ENCODE measurements at places on chromosomes 12 and 14. TPM values are rescaled to one million over a fixed set of nuclear protein-coding genes. Genes with fewer than 3 reads are reported as not detected.

DNA sequence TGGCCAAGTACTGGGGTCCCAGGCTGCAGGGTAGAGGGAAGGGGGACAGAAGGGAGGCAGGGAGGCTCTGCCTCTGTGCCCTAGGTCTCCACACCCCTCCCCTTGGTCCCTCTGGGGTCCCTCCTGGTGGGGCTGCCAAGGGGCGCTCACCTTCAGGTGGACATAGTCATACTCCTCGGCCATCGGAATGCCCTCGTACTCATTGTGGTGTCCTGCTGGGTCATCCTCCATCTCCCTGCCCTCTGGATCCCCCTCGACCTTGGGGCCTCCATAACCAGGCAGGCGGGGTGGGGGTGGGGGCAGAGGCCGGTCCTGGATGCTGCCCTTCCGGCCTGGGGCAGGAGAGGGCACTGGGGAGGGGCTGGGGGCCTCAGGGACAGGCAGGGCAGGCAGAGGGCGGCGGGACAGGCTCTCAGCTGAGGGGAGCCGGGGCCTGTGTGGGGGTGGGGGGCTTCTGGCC, 5.8 kb downstream of the EFS start:
- no peaks in the 10 kb centered on the region for H3K4me1 ChIP-seq
- DNase-seq: no peak
- no peak overlapping the region for H3K27ac ChIP-seq
- H3K4me3 ChIP-seq: no peak overlapping the region
- peaks cover 2% of the 10 kb centered on the region for H3K27me3 ChIP-seq

DNA sequence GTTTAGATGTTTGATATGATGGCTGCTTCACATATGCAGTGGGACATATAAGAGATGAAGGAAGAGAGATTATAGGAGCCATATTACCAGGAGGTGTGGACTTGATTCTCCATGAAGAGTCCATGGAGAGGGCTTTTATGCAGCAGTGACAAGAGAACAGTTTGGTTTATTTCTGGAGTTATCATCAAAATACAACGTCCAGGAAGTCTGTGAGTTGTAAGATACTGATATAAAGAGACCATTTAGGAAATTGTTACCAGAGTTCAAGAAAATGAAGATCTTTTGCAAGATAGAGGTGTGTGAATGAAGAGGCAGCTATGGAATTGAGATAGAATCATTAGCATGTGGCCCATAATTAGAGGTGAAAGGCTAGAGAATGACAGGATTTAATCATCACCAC, 431.7 kb downstream of the NPAS3 start:
- no peaks in the 10 kb centered on the region for H3K36me3 ChIP-seq
- peaks cover 3% of the 10 kb centered on the region for H3K27me3 ChIP-seq
- no peak overlapping the region for H3K27ac ChIP-seq
- no peak for DNase-seq
- H3K4me1 ChIP-seq: no peaks in the 10 kb centered on the region

Gene NID2
- total RNA-seq: not detected

- DNase-seq: no peak
- H3K27ac ChIP-seq: no peak overlapping the region
- H3K4me1 ChIP-seq: peaks cover 17% of the 10 kb centered on the region
- H3K4me3 ChIP-seq: no peak overlapping the region
- H3K36me3 ChIP-seq: no peaks in the 10 kb centered on the region
- no peaks in the 10 kb centered on the region for H3K27me3 ChIP-seq
Measured at GRCh38 chr12:106771425-106771824, 3.1 kb upstream of the RIC8B start.

Gene PLEKHH1
- total RNA-seq: 0.22 TPM

- H3K4me3 ChIP-seq: peak overlapping the region; percentile 35
- peak; percentile 47 for DNase-seq
- no peaks in the 10 kb centered on the region for H3K36me3 ChIP-seq
- H3K27me3 ChIP-seq: no peaks in the 10 kb centered on the region
- H3K27ac ChIP-seq: peak overlapping the region; percentile 62
Measured at GRCh38 chr12:96210376-96211055, 16.3 kb downstream of the ELK3 start.

DNA sequence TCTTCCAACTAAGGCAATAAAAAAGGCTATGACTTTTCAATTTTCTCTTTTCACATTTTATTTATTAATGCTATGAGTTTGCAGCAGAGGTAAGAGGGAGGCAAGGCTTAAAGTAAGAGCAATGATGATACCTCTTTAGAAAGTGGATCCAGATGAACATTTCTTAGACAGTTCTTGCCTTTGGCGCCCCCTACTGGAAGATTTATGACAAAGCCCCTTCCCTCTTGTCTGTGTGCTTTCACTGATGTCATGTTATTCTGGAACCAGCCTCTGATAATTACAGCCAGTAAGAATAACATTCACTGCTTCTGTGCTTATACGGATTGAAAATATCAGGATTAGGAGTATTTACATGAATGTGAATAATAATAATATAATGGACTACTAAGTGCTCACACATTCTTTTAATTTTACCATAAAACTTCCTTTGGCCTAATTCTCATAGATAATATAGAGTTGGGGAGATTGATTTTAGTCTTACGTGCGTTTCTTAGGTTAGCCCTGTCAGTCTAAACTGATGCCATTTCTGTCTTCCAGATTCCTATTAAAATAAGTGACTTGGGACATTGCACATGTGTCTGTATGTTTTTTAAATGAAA, 1929.9 kb upstream of the SEL1L start:
- H3K36me3 ChIP-seq: no peaks in the 10 kb centered on the region
- H3K27ac ChIP-seq: no peak overlapping the region
- H3K27me3 ChIP-seq: no peaks in the 10 kb centered on the region
- no peak overlapping the region for H3K4me3 ChIP-seq
- no peak for DNase-seq

DNA sequence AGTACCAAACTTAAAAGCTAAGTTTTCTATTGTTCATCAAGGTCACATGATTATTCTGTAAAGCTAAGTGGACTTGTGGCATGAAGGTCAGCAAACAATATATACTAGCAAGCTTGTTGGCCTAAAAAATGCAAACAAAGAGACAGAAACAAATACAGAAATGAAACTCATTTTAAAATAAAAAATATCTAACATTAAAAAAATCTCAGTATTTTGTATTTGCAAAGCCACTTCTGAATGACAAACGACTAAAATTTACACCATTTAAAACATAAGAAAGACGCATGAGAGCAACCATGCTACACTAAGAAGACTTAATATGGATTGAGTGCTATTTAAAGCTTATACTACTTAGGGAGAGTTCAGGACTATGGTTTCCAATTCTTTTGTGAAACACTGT, 72.8 kb upstream of the BBS10 start:
- DNase-seq: no peak
- no peak overlapping the region for H3K27ac ChIP-seq
- no peaks in the 10 kb centered on the region for H3K36me3 ChIP-seq
- H3K4me3 ChIP-seq: no peak overlapping the region
- no peaks in the 10 kb centered on the region for H3K27me3 ChIP-seq

DNA sequence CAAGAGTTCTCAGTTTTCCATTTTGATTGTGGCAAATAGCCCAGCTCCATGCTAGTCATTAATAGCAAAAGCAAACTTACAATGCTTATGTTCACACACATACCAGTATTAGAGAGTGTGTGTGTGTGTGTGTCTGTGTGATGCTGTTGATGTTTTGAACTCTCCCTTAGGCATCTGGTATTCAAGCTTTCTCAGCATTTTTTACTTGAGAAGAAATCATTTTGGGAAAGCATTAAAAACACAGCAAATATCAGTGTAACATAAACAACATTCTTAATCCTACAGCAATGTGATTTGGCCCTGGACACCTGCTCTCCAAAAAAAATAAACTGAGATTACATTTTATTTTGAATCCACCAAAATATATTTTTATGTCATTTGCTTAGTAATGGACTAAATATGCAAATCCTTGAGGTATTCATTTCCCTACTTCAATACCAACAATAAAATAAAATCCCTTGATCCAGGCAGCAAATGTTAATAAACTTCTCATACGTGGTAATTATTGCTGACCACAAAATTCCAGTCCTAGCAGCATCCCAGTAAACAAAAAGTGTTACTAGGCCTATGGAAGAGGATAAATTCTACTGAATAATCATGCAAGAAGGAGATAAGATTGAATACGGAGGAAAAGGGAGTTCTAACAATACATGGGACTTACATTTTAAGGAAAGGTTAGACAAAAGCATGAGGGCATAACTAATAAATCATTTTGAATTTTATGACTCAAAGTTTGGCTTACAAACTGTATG, 249.5 kb upstream of the CLEC14A start:
- no peak overlapping the region for H3K27ac ChIP-seq
- H3K27me3 ChIP-seq: no peaks in the 10 kb centered on the region
- H3K4me1 ChIP-seq: no peaks in the 10 kb centered on the region
- DNase-seq: no peak
- H3K4me3 ChIP-seq: no peak overlapping the region
- no peaks in the 10 kb centered on the region for H3K36me3 ChIP-seq

- H3K27ac ChIP-seq: no peak overlapping the region
- H3K4me3 ChIP-seq: no peak overlapping the region
- H3K4me1 ChIP-seq: no peaks in the 10 kb centered on the region
- no peaks in the 10 kb centered on the region for H3K36me3 ChIP-seq
- H3K27me3 ChIP-seq: no peaks in the 10 kb centered on the region
- DNase-seq: peak; percentile 21
Measured at GRCh38 chr14:22221508-22221907, 367.5 kb downstream of the DAD1 start.

Gene LBHD2
- total RNA-seq: not detected

- no peak overlapping the region for H3K4me3 ChIP-seq
- DNase-seq: no peak
- no peaks in the 10 kb centered on the region for H3K4me1 ChIP-seq
- no peaks in the 10 kb centered on the region for H3K36me3 ChIP-seq
- H3K27me3 ChIP-seq: no peaks in the 10 kb centered on the region
Measured at GRCh38 chr12:240566-240965, 22.1 kb downstream of the SLC6A13 start.

DNA sequence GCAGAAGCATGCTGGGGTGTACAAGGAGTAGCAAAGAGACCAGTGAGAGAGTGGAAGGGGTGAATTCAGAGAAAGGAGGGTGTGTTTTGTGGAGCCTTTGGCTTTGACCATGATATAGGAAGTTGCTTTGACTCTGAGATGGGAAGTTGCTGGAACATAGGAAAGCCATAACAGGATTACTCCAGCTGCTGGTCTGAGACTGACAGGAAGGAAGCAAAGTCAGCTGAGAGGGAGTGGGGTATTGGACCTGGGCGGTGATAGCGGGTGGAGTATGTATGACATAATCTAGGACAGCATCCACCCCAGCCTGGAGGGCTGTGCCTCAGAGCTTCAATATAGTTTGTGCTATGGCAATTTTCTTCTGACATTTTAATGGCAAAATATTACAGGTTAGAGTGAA, 324.4 kb downstream of the PDZRN4 start:
- no peak overlapping the region for H3K27ac ChIP-seq
- no peaks in the 10 kb centered on the region for H3K36me3 ChIP-seq
- no peak for DNase-seq
- H3K27me3 ChIP-seq: no peaks in the 10 kb centered on the region
- H3K4me1 ChIP-seq: no peaks in the 10 kb centered on the region

Gene TRIM9
- 0.55 TPM for total RNA-seq

Gene PLBD1
- 0.47 TPM for total RNA-seq

GRCh38 chr12:122422730-122423257, 325 bp upstream of the CLIP1 start:
- DNase-seq: no peak
- peak overlapping the region; percentile 67 for H3K4me3 ChIP-seq
- H3K27ac ChIP-seq: peak overlapping the region; percentile 43
- H3K4me1 ChIP-seq: peaks cover 43% of the 10 kb centered on the region
- H3K27me3 ChIP-seq: no peaks in the 10 kb centered on the region

- H3K36me3 ChIP-seq: no peaks in the 10 kb centered on the region
- no peak overlapping the region for H3K4me3 ChIP-seq
- H3K27me3 ChIP-seq: no peaks in the 10 kb centered on the region
- no peak overlapping the region for H3K27ac ChIP-seq
- no peak for DNase-seq
Measured at GRCh38 chr14:66758031-66758613, 250.2 kb downstream of the GPHN start.

GRCh38 chr12:12456637-12457036, 99.8 kb downstream of the BORCS5 start:
- DNase-seq: peak; percentile 72
- peaks cover 40% of the 10 kb centered on the region for H3K4me1 ChIP-seq
- H3K27me3 ChIP-seq: no peaks in the 10 kb centered on the region
- H3K27ac ChIP-seq: peak overlapping the region; percentile 65

DNA sequence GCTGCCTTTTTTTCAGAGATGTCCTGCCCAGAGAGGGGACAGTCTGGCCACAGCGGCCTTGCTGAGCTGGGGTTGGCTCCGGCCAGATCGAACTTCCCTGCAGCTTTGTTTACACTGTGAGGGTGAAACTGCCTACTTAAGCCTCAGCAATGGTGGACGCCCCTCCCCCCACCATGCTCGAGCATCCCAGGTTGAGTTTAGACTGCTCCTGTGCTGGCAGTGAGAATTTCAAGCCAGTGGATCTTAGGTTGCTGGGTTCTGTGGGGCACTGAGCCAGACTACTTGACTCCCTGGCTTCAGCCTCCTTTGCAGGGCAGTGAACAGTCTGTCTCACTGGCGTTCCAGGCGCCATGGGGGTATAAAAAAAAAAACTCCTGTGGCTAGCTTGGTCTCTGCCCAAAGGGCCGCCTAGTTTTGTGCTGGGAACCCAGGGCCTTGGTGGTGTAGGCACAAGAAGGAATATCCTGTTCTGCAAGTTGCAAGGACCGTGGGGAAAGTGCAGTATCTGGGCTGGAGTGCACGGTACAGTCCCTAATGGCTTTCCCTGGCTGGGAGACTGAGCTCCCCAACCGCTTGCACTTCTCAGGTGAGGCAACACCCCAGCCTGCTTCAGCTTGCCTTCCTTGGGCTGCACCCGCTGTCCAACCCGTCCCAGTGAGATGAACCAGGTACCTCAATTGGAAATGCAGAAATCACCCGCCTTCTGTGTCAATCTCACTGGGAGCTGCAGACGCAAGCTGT, 79.1 kb downstream of the LRIG3 start:
- no peaks in the 10 kb centered on the region for H3K36me3 ChIP-seq
- H3K4me3 ChIP-seq: no peak overlapping the region
- H3K27me3 ChIP-seq: no peaks in the 10 kb centered on the region
- no peak overlapping the region for H3K27ac ChIP-seq
- H3K4me1 ChIP-seq: no peaks in the 10 kb centered on the region
- peak; percentile 39 for DNase-seq

DNA sequence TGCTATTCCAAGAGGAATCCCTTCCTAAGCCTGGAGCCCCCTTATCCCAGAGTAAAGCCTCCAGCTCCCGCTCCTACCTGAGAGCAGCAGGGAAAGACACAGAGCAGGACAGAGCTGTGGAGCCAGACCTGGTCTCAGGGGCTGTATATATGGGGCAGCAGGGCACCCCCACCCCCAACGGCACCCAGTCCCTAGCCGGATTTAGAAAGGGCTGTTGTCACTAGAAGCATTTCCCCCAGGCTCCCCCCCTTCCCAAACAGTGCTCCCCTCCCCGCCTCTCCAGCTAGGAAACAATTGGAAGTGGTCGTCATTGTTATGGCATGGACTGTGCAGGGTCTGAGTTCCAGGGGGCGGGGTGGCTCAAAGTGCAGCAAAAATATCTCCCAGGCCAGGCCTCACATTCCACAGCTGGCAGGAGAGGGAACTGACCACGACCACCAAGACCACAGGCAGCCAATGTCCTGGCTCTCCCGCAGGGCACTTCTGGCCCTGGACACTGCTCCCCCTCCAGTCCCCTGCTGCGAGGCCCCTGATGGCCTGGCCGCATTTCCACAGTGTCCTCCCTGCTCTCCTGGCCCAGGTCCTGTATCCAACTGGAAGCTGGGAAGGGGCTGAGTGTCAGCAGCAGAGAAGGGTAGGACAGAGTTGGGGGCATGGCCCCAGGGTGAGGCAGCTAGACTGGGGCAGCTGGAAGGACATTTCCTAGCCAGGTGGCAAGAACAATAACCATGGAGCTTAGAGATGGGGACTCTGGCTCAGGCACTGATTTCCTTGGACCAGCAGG, at the start of gene MYH7:
MYH7 (minus strand) TSS at position 118 of the 784 bp plus-strand sequence. CDS start 1,928 bp downstream, outside the sequence.
- no peak within 1 kb of the TSS for H3K4me3 ChIP-seq
- H3K4me1 ChIP-seq: no peaks in the 10 kb centered on the region
- no peaks in the 10 kb centered on the region for H3K36me3 ChIP-seq
- H3K27me3 ChIP-seq: no peaks in the 10 kb centered on the region
- DNase-seq: no peak

All from CD4-positive, alpha-beta memory T cell (primary cell).